ENCODE measurements at places on chromosomes 11 and 22.

GRCh38 chr11:74330075-74330858 is 18.8 kb upstream of the P4HA3 start:
- DNase-seq, result no peak

- peak; percentile 66 for DNase-seq
Measured at GRCh38 chr22:31970490-31971444, 26.4 kb downstream of the YWHAH start.

GRCh38 chr11:64095949-64096348 is 60.2 kb downstream of the FLRT1 start:
- DNase-seq, result peak; percentile 41

- no peak for DNase-seq
Measured at GRCh38 chr11:67662835-67663531, 11.4 kb downstream of the ALDH3B2 start.

DNA sequence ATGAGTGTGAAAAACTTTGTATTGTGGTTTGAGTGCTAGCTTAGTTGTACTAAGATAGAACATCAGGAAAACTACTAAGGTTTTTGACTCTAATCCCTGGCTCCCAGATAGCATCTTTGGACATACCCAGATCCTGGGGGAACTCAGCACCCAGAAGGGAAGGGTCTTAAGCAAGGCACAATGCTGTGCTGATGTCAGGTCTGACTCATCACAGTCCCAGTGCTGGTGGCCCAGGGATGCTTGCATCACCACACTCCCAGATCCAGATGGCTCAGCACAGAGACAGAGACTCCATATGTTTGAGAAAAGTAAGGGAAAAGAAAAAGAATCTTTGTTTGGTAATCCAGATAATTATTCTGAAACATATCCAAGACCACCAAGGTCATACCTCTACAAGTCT is 18.3 kb upstream of the OR56A3 start:
- no peak for DNase-seq

All from lung microvascular endothelial cell (primary cell).